ENCODE measurements at places on chromosomes 12 and 14.

DNA sequence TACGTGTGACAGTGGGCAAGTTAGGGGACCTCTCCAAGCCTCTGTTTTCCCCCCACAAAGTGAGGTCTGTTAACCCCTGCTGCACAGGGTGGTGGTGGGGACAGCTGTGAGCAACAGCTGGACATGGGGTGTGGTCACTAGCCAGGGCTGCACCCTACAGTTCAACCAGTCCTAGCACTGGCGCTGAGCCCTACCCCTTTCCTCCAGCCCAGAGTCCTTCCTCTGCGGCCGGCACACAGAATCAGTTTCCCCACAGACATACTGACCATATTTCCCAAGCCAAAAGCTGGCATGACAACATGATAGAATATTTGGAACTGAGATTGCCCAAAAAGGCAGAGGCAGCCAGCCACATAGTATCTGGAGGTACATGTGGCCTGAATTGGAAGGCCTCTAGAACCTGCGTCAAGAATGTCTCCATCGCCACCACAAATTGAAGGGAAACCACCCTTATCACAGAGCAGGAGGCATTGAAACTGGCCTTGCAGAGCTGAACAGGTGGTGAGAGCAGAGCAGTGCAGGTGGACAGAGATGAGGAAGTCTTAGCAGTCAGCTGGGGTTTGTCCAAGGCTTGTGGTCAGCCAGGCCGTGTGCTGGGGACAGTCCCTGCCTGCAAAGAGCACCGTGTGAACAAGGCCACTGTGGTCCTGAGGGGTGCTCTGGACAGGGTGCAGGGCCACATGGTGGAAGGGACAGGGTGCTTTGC is 21.2 kb downstream of the DEGS2 start:
- no peak for DNase-seq

GRCh38 chr14:39264558-39264957 is 30.8 kb downstream of the MIA2 start:
- no peak for DNase-seq

- DNase-seq: no peak
Observed at GRCh38 chr12:115416869-115417268, 732.9 kb upstream of the TBX3 start.

DNA sequence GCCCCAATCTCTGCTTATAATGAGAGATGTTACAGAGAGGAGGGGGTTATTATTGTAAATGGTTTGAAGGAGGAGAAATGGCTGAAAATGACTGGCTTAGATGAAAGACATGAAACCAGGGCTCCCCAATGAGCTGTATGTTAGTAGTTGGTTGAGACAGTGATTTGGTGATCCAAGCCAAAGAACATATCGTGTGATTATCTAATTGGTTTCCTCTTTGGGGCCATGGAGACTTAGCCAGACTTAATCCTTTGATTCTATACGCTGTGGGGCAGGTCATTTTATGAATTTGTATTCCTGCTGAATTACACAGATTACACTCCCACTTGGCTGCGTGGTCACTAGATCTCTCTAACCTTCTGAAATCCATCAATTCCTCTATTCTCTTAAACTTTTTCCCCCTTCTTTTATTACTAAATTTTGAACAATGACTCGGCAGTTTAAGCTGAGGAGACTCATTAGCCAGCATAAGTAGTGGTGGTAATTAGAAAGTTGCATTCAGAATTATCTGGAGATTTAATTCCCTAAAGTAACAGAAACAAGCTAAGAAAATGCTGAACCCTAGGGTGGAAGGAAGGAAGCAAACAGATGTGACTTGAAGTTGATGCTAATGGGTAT is 5.3 kb downstream of the TTC8 start:
- no peak for DNase-seq

DNA sequence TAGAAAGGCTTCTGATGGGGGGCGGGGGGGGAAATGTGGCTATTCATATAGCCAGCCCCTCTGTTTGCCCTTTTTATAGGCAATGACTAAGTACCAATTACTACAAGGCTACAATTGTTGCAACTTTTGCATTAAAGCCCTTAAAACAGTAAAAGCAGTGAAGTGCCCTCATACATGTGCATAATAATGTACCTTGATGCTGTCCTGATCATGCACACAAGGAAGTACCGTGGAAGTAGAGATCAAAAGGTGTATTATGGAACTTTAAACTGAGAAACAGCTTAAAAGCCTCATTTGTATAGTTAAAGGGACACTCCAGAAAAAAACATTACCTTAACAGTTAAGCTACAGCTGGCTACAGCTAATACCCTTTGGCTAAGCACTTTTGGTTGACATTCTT is 111.8 kb downstream of the PLEKHG7 start:
- DNase-seq: no peak

DNA sequence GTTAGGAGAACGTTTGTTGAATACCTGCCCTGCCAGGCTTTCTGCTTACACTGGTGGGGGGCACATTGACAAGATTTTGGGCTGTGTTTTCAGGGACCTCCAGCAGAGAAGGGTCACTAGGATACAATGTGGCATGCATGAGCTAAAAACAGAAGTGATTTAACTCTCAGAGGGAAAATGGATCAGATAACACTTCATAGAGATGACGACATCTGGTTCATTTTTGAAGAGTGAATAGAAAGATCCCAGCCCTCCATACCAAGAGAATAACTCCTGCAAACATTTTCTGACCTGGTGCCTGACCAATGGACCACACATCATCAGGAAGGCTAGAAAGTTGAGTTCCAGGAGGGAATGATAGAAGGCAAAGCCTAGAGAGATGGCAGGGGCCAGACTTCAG is 33.7 kb downstream of the CKB start:
- DNase-seq: no peak

DNA sequence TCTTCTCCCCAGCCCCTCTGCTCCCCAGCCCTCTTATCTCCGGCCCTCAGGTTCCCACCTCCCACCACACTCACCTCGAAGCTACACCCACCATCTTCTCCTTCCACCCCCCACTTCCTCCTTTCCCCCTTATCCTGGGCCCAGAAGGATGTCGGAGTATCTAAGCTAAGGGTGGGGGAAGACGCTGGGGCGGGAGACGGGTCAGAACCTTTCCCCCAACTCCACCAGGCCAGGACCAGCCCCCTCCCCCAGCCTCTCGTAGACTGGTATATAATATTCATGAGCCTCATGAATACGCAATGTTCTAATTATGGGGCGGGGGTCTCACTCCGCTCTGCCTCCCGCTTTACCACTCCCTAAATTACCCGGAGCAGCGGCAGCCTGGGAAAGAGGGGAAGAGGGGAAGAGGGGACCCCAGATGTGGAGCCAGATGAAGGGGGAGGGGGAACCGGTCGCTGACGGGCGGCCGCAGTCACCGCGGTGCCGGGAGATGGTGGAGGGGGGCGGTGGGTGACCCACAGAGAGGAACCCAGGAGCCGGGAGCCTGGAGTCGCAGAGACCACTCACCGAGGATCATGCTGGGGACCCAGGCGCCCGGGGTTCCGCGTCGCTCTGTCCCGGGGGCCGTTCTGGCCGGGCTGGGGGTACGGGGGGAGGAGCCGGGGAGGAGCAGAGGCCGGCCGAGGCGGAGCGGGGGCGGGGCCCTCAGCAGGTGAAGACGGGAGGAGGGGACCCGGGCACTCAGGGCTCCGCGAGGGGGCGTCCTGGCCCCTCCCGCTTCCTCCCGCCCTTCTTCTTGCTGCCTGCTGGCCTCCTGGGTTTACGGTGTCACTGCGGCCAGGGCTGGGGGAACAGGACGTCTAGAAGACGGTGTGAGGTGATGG is 6.4 kb upstream of the ZNF385A start:
- no peak for DNase-seq

DNA sequence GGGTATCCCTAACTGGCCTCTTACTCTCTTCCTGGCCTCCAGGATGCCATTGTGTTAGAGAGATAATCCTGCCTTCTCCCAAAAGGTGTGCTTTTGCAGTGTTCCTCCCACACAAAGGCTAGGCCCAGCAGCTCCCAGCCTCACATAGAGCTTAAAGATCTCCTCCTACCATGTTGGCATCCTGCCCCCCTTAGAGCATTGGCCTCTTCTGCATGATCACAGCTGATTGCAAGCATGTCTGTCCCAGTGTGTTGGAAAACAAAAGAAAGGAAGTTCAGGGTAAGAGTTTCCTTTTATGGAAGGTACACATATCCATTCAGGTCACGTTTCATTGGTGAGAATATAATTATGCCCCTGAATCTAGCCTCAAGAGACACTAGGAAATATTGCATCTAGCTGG is 405.4 kb downstream of the TMTC2 start:
- DNase-seq: no peak

GRCh38 chr12:77325511-77326236 is 260.3 kb upstream of the E2F7 start:
- DNase-seq: no peak

GRCh38 chr12:53097564-53098353 is at the start of gene IGFBP6:
Gene IGFBP6, plus strand, starts transcription at chr12:53097667. Its CDS starts 51 bp downstream, at chr12:53097718.
- DNase-seq: no peak

DNA sequence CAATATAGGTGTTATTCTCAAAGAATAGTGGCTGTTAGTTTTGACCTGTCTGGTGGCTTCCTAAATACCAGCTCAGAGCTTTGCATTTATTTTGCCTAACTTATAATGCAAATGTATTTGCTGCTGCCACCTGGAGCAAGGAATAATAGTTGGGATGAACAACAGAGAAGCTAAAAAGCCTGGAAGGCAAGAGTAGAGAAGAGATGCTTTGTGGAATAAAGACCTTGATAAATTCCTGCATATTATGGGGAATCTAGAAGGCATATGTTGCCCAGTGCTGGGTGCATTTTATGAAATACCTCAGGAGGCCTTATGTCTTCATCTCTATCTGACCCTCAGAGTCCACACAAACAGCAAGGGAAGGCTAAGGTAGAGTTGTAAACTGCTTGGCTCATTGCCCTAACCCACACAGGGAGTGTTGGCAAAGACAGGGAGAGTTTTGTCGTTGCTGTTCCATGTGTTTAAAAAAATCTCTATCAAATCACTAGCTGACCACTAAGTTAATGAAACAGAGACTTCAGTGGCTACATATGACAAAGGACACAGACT is 53.7 kb upstream of the SCAF11 start:
- no peak for DNase-seq

GRCh38 chr12:104957719-104958000 is 430 bp downstream of the SLC41A2 start:
- no peak for DNase-seq
